ENCODE measurements at places on chromosomes 1 and 21.
A peak's percentile ranks its signal among the peaks of the same experiment; 100 is the strongest.

GRCh38 chr1:151058692-151059091, 730 bp downstream of the CDC42SE1 start:
- ATAC-seq: no peak

DNA sequence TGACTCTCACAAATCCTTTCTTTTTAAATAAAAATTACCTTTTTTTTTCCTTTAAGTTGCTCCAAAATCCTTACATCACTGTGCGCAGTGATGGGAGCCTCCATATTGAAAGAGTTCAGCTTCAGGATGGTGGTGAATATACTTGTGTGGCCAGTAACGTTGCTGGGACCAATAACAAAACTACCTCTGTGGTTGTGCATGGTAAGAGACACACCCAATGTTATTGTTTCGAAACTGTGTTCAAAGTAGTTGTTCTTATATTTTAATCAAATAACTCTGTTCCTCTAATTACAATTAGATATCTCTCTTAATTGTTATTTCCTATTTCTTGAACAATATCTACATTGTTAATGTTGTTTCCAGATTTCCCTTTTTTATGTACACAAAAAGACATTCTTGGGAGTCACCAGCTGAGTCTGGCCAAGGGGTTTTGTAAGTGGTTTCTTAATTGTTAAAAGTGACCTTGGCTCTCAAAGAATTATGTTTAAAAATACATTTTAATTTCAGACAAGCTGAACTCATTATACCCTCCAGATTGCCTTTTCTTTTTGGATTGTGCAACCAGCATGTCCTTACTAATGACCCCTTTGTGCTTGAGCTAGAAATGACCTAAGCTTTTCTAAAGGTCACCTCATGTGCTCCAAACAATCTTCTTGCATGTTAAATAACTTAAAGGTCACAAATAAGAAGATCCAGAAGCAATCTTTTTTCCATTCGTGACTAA, 250.1 kb downstream of the HMCN1 start:
- ATAC-seq: peak; percentile 71

- ATAC-seq: peak; percentile 46
These were observed 1.4 kb downstream of the PEA15 start for GRCh38 chr1:160206421-160207117.

GRCh38 chr1:211603191-211603701, 24.3 kb upstream of the SLC30A1 start:
- ATAC-seq: no peak

DNA sequence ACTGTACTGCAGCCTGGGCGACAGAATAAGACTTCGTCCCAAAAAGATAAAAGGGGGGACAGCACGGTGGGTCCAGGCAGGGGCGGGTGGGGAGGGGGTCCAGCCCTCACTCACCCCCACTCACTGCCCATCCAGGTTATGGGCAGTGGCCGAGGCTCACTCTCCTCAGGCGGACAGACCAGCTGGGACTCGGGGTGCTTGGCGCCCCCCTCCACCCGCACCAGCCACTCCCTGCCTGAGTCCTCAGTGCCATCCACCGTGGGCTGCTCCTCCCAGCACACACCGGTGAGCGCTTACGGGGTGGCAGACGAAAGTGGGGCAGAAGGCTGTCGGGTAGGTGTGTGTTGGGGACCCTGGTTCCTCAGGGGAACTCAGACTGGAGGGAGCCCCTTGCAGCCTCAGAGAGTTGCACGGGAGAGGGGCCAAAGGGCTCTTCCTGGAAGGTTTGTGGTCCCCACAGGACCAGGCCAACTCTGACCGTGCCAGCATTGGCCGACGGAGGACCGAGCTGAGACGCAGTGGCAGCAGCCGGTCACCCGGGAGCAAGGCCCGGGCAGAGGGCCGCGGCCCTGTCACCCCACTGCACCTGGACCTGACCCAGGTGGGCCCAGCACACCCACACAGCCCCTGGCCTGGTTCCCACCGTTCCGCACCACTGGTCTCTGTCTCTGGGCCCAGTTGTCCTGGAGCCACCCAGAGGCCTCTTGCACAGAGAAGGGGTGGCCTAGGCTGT, 6.6 kb downstream of the PLEKHN1 start:
- ATAC-seq: no peak

GRCh38 chr21:45524756-45525152, 17.5 kb downstream of the SLC19A1 start:
- no peak for ATAC-seq

- no peak for ATAC-seq
These were observed 5.0 kb upstream of the EFCAB14 start for GRCh38 chr1:46723901-46724300.

DNA sequence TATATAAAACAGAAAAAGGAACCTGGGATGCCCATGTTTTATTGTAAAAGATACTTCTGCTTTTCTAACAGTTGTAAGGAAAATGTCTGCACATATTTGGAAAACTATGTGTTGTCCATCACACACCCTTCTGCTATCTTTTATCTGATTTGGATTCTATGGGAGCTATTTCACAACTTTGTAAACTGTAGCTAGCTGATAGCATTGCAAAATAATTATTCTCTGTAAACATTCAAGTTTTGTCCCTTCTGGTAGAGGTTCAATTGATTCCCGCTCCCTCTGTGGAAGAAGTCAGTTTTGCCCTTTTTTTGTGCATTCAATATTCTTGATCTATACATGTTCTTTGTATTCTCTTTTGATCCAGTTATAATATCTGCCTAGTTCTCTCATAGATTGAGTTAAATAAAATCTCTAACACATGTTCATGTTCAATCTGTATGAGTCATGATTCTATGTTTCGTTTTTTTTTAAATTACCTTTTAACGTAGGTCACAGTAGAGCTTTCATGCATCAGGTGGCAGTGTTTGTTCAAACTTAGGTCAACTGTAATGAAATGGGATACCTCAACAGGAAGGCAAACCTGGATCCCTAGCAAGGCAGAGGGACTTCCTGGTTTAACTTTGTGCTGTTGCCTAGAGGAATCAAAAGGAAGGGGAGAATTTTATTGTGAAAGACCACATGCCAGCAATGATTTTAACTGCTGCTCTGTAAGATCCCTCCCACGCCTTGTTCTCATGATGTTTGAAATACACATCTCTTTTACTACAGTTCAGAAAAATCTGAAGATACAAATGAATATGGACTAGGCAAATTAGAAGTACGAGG, 26.0 kb upstream of the BCL9 start:
- peak; percentile 46 for ATAC-seq

- no peak for ATAC-seq
These were observed 67.2 kb upstream of the CNN3 start for GRCh38 chr1:94993931-94994645.

DNA sequence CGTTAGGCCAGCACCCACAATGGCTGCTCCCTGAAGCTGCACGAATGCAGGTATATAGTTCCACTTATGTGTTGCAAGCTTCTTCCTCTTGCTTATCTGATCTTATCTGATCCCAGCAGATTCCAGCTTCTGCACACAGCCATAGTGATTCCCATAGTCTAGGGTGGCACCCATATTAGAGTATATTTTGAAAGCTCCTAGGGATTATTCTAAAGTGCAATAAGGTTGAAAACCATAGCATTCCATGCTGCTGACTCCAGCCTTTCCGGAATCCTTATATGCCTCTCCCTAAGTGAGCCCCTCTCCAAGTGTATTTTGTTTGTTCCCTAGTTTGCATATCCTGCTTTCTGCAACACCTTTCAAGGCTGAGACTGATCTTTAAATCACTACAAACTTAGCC, 432.0 kb downstream of the SETD4 start:
- no peak for ATAC-seq

DNA sequence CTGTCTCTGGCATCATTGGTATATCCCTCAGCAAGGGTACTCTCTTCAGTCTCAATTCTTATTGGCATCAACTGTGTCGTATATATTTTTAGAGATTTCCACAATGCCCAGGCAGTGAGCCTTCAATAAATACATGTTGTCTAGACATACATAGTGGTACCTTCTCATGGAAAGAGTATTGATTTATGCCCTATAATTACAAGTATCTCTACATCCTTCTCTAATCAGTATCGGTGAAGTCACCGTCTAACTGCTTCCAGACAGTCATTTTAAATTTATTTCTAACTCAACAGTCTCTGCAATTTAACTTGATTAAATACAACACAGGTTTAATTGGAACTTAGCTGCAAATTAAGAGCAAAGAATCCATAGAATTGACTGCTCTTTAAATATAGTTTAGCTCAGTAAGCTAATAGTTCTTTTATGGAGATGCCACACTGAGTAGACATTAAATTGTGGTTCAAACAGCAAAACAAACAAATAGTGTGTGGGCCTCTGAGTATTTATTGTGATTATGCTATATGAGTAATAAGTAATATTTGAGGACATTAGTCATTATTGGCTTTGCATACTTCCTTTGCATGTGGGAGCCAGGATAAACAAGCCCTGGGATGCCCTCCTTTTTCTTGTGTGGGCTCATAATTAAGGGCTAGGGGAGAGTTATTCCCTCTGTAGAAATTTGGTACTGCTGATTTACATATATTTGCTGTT, 126.9 kb upstream of the DUSP10 start:
- ATAC-seq: no peak

DNA sequence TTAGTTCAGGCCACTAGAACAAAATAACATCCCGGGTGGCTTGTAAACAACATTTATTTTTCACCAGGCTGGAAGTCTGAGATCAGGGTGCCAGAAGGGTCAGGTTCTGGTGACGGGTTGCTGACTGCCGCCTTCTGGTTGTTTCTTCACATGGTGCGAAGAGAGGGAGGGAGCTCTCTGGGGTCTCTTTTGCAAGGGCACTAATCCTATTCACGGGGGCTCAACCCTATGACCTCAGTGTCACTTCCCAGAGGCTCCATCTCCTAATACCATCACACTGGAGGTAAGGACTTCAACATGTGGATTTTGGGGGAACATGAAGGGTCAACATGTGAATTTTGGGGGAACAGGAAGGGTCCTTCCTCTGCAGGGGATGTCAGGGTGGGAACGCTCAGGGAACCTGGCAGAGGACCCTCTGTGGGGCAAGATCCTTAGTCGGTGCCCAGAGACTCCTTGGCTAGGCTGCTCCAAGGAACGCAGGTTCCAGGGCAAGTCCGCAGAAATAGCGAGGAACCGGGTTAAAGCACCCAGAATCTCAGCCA, 8.7 kb upstream of the C2CD2 start:
- no peak for ATAC-seq

- no peak for ATAC-seq
These were observed 462.7 kb upstream of the DEPDC1 start for GRCh38 chr1:68959461-68960030.

- no peak for ATAC-seq
These were observed 32.5 kb downstream of the CENPF start for GRCh38 chr1:214635506-214635905.

- no peak for ATAC-seq
These were observed 6.4 kb upstream of the MCOLN3 start for GRCh38 chr1:85054664-85055063.

DNA sequence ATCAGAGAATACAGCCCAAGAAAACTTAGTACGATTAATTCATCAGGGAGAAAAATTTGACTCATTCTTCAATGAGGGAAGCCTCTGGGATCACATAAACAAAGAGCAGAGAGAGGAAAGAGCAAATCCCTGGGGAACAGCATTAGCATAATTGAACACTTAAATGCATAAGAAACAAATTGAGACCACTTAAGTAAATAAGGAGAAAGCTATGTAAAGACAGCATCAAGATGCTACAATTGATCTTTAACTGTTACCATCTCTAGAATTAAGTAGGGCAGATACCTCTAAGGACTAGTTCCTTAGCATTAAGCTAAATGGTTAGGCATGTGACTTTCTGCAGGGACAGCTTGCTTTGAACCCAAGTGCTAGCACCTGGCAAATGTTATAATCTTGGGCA, 265.1 kb upstream of the NEGR1 start:
- no peak for ATAC-seq

DNA sequence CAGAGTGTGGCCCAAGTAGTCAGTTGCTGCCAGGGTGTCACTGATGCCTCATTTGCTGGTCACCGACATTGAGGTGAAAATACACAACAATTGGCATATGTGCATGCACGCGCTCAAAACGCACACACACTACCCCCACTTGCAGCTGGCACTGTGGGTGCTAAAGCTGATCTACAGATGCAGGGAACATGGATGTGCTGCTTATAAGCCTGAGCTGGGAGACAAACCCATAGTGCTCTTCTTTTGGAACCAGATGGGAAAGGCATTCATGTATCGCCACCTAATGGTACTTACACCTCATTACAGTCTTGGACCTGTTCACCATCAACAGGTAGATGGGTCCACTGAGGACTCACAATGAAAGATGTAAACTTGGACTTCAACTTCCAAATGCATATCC, 70.3 kb upstream of the CAMK1G start:
- no peak for ATAC-seq

- ATAC-seq: no peak
These were observed 129.4 kb downstream of the PPIAL4G start for GRCh38 chr1:148353461-148354283.

- no peak for ATAC-seq
These were observed 283.3 kb upstream of the PRMT6 start for GRCh38 chr1:106773206-106773605.

DNA sequence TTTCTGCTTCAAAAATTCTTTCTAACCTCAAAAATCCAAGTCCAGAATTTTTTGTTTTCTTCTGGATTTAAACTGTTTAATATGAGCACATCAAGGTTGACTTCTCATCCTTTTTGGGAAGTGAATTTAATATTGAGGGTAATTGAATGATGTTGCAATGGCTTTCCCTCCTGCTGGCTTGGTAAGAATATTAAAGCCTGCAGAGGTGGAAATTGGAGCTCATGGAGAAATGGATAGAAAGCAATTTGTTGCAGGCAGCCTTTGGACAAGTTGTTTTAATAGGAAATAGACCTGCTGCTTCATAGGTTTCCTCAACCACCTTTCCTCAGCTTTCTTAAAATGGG, 124.7 kb downstream of the SYT2 start:
- no peak for ATAC-seq

DNA sequence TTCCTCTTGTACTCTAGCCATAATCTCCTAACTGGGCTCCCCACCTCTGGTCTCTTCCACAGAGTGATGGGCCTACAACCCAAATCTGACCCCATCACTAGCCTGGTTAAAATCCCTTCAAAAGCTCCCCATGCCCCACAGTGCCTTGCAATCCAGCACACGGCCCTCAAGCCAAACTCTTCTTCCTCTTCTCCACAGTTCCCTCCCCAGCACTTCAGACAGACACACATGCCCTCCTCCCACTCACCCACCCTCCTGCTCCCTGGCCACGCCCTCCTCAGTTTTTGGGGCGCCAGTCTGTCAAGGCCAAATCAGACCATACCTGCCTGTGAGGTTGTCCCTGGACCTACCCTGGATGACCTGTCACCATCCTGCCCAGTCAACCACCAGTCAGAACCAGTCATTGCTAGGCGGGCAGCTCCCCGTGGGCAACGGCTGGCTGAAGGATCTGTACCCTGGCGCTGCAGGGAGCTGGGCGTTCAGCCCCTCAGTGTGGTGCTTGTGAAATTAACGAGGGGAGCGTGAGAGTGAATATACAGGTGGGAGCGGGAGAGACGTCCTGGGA, 753 bp downstream of the C1orf210 start:
- ATAC-seq: no peak

- peak; percentile 63 for ATAC-seq
These were observed at the start of gene GBP4 for GRCh38 chr1:89198491-89199072. TSS of gene GBP4 (minus strand) at chr1:89198942. CDS start at chr1:89198834, 108 bp downstream.

GRCh38 chr1:3067671-3068563, 1.1 kb upstream of the PRDM16 start:
- no peak for ATAC-seq

Measured in gastroesophageal sphincter (tissue), 4 donors.